ENCODE measurements at places on chromosomes 3 and 15.
A peak's percentile ranks its signal among the peaks of the same experiment; 100 is the strongest.

DNA sequence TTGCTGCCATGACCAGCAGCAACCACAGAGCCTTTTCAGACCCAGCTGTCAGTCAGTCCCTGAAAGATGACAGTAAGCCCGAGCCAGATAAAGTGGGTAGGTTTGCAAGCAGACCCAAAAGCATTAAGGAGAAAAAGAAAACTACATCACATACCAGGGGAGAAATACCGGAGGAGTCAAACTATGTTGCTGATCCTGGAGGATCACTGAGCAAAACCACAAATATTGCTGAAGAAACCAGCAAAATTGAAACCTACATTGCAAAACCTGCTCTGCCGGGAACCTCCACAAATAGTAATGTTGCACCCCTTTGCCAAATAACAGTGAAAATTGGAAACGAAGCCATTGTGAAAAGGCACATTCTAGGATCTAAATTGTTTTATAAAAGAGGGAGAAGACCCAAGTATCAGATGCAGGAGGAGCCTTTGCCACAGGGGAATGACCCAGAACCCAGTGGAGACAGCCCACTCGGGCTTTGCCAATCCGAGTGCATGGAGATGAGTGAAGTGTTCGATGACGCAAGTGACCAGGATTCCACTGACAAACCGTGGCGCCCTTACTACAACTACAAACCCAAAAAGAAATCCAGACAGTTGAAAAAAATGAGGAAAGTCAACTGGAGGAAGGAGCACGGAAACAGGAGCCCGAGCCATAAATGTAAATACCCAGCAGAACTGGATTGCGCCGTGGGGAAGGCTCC is 42.1 kb upstream of the RASA2 start:
- DNase-seq = no peak

DNA sequence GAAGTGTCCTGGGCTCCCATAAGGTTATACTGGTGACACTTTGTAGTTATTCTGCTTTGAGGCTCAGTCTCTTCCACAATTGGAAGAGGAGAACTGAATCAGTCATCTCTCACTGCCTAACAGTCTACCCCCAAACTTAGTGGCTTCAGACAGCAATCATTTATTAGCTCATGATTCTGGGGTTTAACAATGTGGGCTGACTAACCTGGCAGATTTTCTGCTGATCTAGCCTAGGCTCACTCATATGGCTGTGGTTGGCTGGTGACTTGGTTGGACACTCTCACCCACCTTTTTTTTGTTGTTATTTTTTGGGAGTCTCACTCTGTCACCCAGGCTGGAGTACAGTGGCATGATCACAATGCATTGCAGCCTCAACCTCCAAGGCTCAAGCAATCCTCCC is 7.1 kb downstream of the GPD1L start:
- DNase-seq = no peak

- DNase-seq = no peak
Observed at GRCh38 chr3:21860082-21860475, 109.1 kb upstream of the ZNF385D start.

GRCh38 chr3:148265841-148266240 is 431.9 kb upstream of the AGTR1 start:
- DNase-seq = no peak

DNA sequence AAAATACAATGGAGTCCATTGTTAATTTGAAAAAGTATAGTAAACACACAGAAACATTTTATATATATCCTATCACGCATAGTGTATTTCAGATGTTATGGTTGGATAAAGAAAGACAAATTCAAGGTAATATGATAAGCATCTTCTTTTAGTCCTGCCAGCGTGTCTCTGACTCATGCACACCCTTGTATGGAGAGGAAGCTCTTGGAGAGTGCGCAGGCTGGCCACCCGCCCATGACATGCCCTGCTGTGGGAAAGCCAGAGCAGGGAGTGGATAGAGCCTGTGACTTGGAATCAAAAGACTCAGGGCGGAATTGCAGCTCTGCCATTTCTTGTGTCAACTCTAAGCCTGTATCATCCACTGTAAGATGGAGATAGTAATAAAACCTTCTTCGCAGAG is 23.0 kb upstream of the COPG1 start:
- peak; percentile 46 for DNase-seq

- peak; percentile 93 for DNase-seq
Observed at GRCh38 chr15:38895326-38896255, 331.0 kb upstream of the RASGRP1 start.

- DNase-seq = no peak
Observed at GRCh38 chr3:88010810-88011209, 48.0 kb downstream of the CGGBP1 start.

GRCh38 chr15:93823971-93824913 is 407.1 kb upstream of the MCTP2 start:
- no peak for DNase-seq

- DNase-seq = no peak
Observed at GRCh38 chr15:90489944-90490343, 39.8 kb upstream of the CRTC3 start.

DNA sequence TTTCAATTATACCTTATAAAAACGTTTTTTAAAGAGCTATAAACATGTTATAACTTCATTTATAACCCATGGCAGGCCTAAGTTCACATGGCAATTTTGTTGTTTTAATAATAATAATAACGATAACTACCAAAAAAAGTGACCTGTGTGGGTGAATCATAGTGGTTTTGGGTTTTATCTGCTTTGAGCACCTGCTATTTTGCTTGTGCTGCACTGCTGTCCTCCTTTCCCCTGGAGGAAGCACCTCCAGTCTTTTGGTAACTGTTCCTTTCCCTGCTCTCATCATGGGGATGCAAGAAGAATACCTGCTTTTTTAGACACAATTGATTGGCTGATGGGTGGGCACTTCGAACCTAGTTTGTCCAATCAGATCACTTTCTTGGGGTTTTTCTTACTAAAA is 388.0 kb upstream of the TBL1XR1 start:
- DNase-seq = no peak

DNA sequence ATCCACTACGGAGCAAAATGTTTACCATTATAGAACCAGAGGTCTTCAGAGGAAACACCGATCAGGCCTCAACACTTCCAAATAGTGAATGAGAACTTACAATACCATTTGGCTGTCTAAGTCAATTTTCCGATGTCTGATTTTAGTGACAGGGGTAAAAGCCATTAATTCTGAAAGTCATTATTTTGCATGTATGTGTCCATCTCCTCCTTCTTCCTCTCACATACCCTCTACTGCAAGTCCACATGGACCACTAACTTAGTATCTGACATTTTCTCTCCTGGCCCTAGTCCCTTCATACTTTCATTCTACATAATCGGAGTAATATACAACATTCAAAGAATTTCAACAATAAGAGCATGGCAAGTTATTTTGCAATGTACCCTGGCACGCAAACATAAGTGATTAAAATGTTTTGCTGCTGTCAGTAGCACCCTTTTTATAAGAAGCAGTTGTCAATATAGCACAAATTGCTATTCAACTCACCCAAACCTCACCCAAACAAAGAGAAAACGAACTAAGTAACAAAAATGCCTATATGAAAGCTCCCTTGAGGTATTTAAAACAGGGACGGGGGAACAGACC is 1.9 kb downstream of the TOP2B start:
- no peak for DNase-seq

DNA sequence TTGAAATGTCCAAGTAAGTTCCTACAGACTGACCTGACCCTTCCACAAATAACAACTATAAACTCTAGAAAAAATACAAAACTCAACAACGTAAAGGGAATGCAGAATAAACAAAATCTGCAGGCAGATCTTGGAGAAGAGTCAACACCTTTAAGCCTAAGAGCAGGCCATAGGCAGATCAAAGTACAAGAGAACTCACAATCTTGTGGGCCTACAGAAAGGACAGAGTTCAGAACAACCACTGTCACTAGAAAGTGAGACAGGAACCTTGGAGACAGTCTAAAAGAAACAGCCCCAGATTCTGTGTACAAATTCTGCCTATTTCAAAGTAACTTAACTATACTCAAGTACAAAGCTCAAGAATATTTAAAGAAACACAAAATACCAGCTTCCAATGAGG is 31.0 kb downstream of the NEK4 start:
- DNase-seq = no peak
